Thoracic aorta (tissue), 2 donors: ENCODE measurements at places on chromosomes 7 and 10. TPM values are rescaled to one million over a fixed set of nuclear protein-coding genes. Genes with fewer than 3 reads are reported as not detected.

The ADIRF gene
- total RNA-seq: 644 TPM

The WNT2 gene
- 17.1 TPM for total RNA-seq

The CD36 gene
- total RNA-seq: 94.8 TPM

The NXPH1 gene
- not detected for total RNA-seq

DNA sequence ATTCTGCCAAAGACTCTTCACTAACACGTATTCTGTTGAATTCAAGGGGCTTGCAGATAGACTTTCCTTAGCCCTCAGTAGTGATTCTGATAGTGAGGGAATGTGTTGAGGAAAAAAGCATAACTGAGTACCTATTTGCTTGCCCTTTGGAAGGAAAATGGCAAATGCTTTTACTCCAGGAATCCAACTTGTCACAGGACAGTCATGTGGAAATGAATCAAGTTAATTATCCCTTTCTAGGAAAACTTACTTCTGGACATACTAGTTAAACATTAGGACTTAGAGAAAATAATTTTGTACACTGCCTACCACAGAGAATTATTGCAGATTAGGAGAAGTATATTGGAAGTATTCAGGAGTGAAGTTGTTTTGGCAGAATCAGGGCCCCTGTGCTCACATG lies 148.9 kb upstream of the SLC13A1 start:
- no peaks in the 10 kb centered on the region for H3K4me1 ChIP-seq
- no peak for DNase-seq
- H3K36me3 ChIP-seq: no peaks in the 10 kb centered on the region
- no peak overlapping the region for H3K4me3 ChIP-seq
- H3K27ac ChIP-seq: no peak overlapping the region

DNA sequence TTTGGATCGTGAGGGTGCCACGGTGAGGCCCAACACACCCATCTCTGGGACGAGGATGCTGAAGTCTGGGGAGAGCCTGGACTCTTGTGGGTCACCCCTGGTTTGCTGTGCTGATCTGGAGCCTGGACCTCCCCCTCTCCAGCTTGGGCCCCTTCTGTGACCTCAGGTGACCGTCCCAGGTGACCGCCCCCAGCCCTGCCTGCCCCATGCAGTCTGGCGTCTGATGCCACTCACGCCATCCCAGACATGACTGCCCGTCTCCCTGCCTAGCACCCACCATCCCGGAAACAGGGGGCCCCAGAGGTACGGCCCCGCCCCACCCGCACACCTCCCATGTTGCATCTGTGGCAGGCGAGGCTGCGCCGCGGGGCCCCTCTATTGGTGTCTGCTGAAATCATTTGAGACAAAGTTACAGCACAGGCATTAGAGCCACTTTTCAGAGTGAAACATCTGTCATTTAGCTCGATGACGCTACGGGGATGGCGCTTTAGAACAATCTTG lies 21.1 kb downstream of the UNCX start:
- peaks cover under 1% of the 10 kb centered on the region for H3K27me3 ChIP-seq
- no peaks in the 10 kb centered on the region for H3K36me3 ChIP-seq
- H3K4me1 ChIP-seq: no peaks in the 10 kb centered on the region
- H3K4me3 ChIP-seq: no peak overlapping the region
- no peak for DNase-seq

DNA sequence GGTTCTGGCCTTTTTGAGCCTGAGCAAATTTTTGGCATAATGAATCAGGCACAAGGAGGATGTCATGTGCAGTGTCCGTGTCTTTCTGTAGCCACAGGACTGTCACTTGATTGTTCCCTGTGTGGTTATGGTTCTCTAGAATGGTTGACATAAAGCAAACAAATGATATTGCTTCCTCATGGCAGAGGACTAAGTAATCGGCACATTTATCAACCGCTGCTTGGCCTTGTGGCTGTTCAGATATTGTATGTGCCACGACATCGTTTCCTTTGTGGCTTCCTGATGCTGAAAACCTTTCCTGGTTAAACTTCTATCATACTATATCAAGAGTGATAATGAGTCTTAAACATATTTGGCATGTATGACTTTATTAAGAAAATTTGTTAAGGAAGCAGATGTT lies 598.8 kb downstream of the SUGCT start:
- H3K36me3 ChIP-seq: no peaks in the 10 kb centered on the region
- no peaks in the 10 kb centered on the region for H3K27me3 ChIP-seq
- no peak for DNase-seq
- H3K4me3 ChIP-seq: no peak overlapping the region
- peak overlapping the region; percentile 0 for H3K27ac ChIP-seq

- no peaks in the 10 kb centered on the region for H3K4me1 ChIP-seq
- H3K27ac ChIP-seq: no peak overlapping the region
- no peaks in the 10 kb centered on the region for H3K27me3 ChIP-seq
- no peak for DNase-seq
Observed at GRCh38 chr10:60467202-60467546, 77.5 kb upstream of the ANK3 start.

DNA sequence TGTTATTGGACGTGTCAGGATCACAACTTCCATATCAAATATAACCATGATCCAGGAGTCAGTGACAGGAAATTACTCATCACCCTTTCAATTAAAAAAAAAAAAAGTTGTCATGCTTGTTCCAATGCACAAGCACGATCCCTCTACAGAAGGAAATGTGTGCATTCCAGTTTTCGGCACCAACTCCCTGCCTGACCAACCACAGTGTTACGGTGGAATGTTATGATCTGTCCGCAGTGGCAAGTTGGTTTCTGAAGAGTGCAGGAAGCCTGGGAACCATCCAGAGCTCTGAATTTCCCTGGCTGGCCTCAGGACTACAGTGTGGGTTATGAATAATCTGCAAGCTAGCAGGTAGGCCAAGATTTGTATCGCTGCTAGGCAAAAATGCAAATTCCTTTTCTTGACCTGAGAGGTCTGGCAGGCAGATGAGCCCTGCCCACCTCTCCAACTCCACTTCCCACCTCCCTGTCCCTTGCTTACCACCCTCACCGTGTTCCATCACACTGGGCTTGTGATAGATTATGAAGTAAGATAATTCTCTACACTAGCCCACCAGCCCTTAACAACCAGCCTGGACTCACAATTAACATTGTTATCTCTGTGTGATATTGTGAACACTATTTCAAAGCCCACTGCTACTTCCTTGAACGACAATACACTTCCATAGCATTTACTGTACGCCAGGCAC lies 20.4 kb downstream of the FRMPD2 start:
- no peak overlapping the region for H3K27ac ChIP-seq
- H3K4me1 ChIP-seq: no peaks in the 10 kb centered on the region
- no peak overlapping the region for H3K4me3 ChIP-seq
- no peak for DNase-seq
- H3K27me3 ChIP-seq: no peaks in the 10 kb centered on the region

GRCh38 chr7:74590813-74591212 lies 66.7 kb upstream of the GTF2I start:
- H3K4me3 ChIP-seq: no peak overlapping the region
- DNase-seq: no peak
- no peak overlapping the region for H3K27ac ChIP-seq
- H3K27me3 ChIP-seq: no peaks in the 10 kb centered on the region
- H3K4me1 ChIP-seq: peaks cover 5% of the 10 kb centered on the region
- H3K36me3 ChIP-seq: peaks cover 10% of the 10 kb centered on the region

GRCh38 chr10:104666106-104666505 lies 25.0 kb downstream of the SORCS3 start:
- DNase-seq: no peak
- H3K4me1 ChIP-seq: no peaks in the 10 kb centered on the region
- no peaks in the 10 kb centered on the region for H3K27me3 ChIP-seq
- no peaks in the 10 kb centered on the region for H3K36me3 ChIP-seq

- DNase-seq: no peak
- H3K4me3 ChIP-seq: no peak overlapping the region
- no peak overlapping the region for H3K27ac ChIP-seq
- peaks cover 3% of the 10 kb centered on the region for H3K4me1 ChIP-seq
- H3K27me3 ChIP-seq: no peaks in the 10 kb centered on the region
Observed at GRCh38 chr10:91705948-91706670, 73.2 kb upstream of the PPP1R3C start.

GRCh38 chr7:39525926-39526325 lies 40.3 kb upstream of the YAE1 start:
- no peaks in the 10 kb centered on the region for H3K36me3 ChIP-seq
- H3K27me3 ChIP-seq: no peaks in the 10 kb centered on the region
- H3K27ac ChIP-seq: no peak overlapping the region

- no peaks in the 10 kb centered on the region for H3K27me3 ChIP-seq
- no peak overlapping the region for H3K4me3 ChIP-seq
- DNase-seq: no peak
- H3K36me3 ChIP-seq: no peaks in the 10 kb centered on the region
Observed at GRCh38 chr10:69051710-69052487, 36.0 kb upstream of the SRGN start.

DNA sequence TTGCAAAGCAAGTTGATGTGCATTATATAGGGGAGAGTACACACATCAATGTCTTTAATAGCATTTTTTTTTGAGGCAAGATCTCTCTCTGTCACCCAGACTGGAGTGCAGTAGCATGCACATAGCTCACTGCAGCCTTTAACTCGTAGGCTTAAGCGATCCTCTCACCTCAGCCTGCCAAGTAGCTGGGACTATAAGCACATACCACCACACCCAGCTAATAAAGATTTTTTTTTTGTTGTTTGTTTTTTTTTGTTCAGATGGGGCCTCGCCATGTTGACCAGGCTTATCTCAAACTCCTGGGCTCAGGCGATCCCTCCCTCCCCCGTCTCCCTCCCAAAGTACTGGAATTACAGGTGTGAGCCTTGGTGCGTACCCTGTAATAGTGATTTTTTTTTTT lies 1.5 kb downstream of the UMAD1 start:
- H3K4me1 ChIP-seq: peaks cover 4% of the 10 kb centered on the region
- no peak overlapping the region for H3K27ac ChIP-seq
- DNase-seq: no peak
- no peak overlapping the region for H3K4me3 ChIP-seq
- no peaks in the 10 kb centered on the region for H3K36me3 ChIP-seq

DNA sequence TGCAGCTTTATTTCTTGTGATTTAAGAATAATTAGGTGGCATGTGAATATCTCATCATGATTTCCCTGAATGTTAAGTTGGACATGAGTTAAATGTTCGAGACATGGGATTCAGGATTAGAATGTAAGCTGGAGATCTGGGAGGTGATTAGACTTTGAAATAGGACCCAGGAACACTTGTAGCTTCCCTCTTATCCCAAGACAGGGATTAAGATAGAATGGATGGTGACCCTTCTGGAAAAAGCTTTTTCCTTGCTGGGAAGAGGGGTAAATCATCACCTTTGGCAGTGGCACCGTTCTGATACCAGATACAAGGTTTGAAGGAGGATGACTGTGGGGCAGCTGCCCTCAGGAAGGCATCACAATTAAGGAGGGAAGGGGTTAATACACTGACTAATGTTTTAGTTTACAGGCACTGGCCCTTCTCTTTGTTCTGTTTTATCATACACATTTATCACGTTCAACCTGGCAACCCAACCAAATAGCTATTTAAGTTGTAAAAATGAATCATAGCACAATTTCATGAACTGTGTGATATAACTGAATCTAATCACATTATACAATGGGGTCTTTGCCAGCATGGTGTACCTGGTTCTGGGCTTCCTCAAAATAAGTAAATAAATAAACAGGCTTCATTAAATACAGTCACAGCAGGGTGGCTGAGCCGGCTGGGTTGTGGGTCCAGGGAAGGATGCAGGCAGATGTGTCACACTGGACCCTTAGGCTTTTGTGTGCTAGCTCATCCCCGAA lies 212.7 kb downstream of the LRMDA start:
- no peak overlapping the region for H3K4me3 ChIP-seq
- no peak for DNase-seq
- no peaks in the 10 kb centered on the region for H3K36me3 ChIP-seq
- no peaks in the 10 kb centered on the region for H3K27me3 ChIP-seq
